ENCODE measurements at places on chromosomes 6 and 20. TPM values are rescaled to one million over a fixed set of nuclear protein-coding genes. Genes with fewer than 3 reads are reported as not detected.

DNA sequence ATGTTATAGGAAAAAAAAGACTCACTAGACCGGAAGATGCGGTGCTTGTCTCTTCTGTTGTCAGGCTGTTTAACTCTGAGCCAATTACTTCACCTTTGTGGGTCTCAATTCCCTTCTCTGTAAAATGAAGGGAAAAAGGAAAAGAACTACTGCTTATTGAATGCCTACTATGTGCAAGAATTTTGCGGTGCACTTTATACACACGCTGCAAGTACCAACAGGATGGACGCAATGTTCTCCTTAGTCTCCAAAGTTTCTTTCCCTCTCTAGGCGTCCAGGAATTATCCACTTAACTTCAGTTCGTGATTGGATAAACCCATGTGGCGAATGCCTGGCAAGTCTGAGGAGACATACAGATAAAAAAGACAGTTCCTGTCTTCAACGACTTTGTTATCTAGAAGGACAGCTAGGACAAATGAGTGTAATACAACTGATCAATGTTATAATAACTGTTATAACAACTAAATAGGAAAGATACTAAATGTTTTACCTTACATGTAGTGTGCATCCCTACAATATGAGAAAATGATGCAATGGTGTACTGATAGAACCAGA, 69.0 kb upstream of the JARID2 start:
- H3K4me1 ChIP-seq = no peaks in the 10 kb centered on the region
- H3K27ac ChIP-seq = no peak overlapping the region
- DNase-seq = no peak

DNA sequence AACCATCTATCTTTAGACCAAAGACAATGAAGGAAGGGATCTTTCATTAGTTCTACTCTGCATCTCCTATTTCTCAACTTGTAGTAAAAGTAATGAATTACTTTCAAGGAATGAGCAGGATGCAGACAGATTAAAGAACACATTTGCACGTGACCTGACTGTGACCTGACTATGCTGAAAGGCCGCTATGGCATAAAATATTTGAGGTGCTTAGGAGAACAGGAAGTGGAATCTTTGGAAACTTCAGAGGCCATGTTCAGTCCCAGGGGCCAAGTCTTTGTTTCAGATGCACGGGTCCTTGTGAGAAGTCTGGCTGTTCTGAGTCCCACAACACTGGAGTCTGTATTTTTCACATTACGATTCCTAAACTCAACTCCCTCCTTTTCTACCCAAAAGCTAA, 41.0 kb downstream of the NINL start:
- no peak overlapping the region for H3K4me3 ChIP-seq
- no peak for DNase-seq

DNA sequence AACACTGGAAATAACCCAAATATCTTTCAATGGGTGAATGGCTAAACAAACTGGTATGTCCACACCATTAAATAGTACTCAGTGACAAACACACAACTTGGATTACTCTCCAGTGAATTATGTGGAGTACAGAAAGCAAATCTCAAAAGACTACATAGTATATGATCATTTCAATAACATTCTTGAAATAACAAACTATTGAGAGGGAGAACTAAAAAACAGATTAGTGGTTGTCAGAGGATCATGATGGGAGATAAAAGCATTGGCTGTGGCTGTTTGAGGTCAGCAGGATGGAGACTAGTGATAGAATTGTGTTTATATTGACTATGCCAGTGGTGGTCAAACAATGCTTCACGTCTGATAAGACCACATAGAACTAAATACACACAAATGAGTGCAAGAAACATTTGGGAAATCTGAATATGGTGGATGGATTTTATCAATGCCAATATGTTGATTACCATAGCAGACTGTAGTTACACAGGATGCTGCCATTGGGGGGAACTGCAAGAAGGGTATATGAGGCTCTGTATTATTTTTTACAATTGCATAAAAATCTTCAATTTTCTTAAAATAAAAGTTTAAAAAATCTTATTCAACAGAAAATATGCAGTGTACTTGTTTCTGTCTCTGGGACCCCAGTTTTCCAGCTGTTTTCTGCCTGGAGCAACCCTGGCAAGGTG, 242.0 kb downstream of the TBXT start:
- H3K4me1 ChIP-seq = no peaks in the 10 kb centered on the region
- H3K4me3 ChIP-seq = no peak overlapping the region
- no peaks in the 10 kb centered on the region for H3K36me3 ChIP-seq
- no peak overlapping the region for H3K27ac ChIP-seq
- H3K27me3 ChIP-seq = peaks cover 5% of the 10 kb centered on the region

Gene GSTA1
- 25.8 TPM for total RNA-seq

Gene FIG4
- total RNA-seq = 30.0 TPM

Gene OCSTAMP
- total RNA-seq = not detected

DNA sequence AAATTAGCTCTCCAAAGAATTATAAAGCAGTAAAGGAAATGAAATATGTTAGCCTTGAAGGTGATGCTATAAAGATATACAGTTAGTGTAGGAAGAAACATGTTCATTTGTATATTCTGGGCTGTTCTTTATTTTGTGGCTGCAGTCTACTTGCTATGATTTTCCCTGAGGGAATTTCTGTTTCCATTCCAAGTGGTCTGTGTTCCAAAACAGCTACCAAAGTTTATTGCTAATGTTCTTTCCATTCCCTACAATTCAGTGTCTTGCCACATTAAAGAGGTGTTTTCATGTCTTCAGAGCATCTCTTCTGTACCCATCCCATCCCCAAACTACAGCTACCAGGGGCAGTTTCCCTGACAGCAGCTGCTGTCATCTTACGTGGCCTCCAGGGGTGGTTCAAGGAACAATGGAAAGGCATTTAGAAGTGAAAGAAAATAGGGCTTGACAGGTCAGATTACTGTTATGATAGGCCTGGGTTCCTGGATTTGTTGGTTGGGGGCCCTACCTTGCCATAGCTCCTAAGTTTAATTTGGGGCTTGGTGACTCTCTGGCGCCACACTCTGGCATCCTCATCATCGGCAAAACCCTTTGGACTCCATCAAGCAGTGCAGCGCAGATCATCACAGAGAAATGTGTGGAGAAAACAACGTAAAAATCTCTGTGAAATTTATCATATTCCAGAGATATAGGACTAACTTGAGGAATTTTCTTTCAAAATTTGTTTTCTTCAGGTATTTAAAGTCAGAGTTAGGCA, 33.8 kb upstream of the AIG1 start:
- no peak for DNase-seq
- no peak overlapping the region for H3K4me3 ChIP-seq
- no peaks in the 10 kb centered on the region for H3K27me3 ChIP-seq
- H3K27ac ChIP-seq = no peak overlapping the region

- H3K4me3 ChIP-seq = no peak overlapping the region
- H3K36me3 ChIP-seq = peaks cover 14% of the 10 kb centered on the region
- no peak for DNase-seq
- no peak overlapping the region for H3K27ac ChIP-seq
Observed at GRCh38 chr6:161041274-161041673, 49.7 kb downstream of the MAP3K4 start.

GRCh38 chr6:90216072-90216977, 80.3 kb downstream of the BACH2 start:
- peaks cover 5% of the 10 kb centered on the region for H3K4me1 ChIP-seq
- no peaks in the 10 kb centered on the region for H3K36me3 ChIP-seq
- DNase-seq = no peak
- H3K27me3 ChIP-seq = no peaks in the 10 kb centered on the region

DNA sequence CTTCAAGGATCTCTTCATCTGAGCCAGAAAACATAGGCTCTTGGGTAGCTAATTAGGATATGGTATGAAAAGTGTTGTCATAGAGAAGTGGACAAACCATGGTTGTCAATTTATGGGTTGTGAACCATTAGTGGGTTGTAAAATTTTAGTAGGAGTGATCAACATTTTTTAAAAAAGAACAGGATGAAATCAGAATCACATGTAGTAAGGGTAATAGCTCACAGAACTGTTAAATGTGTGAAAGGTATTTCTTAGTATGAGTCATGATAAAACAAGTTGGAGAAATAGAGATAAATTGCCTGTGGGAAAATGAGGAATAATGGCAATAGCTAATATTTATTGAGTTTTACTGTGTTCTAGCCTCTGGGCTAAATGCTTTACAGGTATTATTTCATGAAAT, 113.4 kb downstream of the MAP3K4 start:
- H3K4me3 ChIP-seq = no peak overlapping the region
- no peaks in the 10 kb centered on the region for H3K4me1 ChIP-seq
- DNase-seq = no peak

DNA sequence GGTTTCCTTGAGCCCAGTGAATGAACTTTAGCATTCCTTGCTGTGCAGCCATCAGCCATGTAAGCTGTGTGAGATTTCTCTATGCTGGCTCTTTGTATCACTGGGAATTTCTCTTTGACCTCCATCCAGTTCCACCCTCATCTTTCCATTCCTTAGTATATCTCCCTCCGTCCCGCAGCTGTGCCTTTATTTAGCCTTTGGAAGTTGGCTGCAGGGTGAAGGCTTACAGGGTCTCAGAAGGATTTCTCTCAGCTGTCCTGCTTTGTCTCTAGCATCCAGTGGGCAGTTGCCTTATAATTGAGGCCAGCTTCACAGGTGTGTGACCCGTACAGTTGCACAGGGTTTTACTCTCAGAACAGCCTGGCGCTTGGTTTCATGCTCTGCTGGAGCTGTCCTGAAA, 144.3 kb downstream of the PXDC1 start:
- DNase-seq = no peak
- no peak overlapping the region for H3K4me3 ChIP-seq
- peaks cover 17% of the 10 kb centered on the region for H3K27me3 ChIP-seq

DNA sequence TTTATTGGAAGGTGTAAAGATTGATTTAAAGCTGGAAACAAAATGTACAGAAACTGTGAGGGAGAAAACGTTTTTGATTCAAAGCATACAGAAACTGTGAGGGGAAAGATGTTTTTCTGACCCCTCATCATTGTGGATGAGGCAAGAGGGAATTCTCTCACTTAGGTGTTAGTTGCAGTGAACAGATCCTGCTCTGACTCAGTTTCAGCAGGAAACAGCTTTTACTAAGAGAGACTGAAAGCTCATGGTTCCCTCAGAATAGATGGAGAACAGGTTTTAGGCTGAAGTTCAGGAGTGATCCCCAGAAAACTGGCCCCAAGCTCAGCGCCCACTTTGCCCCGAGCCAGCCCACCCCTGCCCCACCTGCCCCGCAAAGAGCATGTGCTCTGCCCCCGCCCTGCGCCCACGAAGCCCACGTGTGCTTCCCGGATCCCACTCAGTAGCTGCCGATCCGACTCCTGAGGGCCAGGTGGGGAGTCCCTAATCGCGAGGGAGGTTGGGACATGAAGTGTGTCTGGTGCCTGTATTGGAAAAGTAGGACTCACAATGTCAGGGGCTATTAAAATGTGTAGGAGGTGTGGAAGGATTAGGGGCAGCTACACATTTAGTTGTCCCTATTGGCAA, 41.2 kb downstream of the DUSP22 start:
- peaks cover 3% of the 10 kb centered on the region for H3K36me3 ChIP-seq
- no peaks in the 10 kb centered on the region for H3K4me1 ChIP-seq
- H3K4me3 ChIP-seq = no peak overlapping the region
- H3K27me3 ChIP-seq = no peaks in the 10 kb centered on the region
- no peak overlapping the region for H3K27ac ChIP-seq
- no peak for DNase-seq

GRCh38 chr6:98547634-98548033, 286.7 kb upstream of the POU3F2 start:
- no peak overlapping the region for H3K27ac ChIP-seq
- H3K27me3 ChIP-seq = no peaks in the 10 kb centered on the region
- no peaks in the 10 kb centered on the region for H3K36me3 ChIP-seq
- DNase-seq = no peak
- no peak overlapping the region for H3K4me3 ChIP-seq
- peaks cover 6% of the 10 kb centered on the region for H3K4me1 ChIP-seq

GRCh38 chr6:111620169-111620568, 14.5 kb upstream of the TRAF3IP2 start:
- H3K4me3 ChIP-seq = no peak overlapping the region
- no peak for DNase-seq
- no peak overlapping the region for H3K27ac ChIP-seq
- H3K36me3 ChIP-seq = no peaks in the 10 kb centered on the region
- peaks cover 16% of the 10 kb centered on the region for H3K27me3 ChIP-seq

DNA sequence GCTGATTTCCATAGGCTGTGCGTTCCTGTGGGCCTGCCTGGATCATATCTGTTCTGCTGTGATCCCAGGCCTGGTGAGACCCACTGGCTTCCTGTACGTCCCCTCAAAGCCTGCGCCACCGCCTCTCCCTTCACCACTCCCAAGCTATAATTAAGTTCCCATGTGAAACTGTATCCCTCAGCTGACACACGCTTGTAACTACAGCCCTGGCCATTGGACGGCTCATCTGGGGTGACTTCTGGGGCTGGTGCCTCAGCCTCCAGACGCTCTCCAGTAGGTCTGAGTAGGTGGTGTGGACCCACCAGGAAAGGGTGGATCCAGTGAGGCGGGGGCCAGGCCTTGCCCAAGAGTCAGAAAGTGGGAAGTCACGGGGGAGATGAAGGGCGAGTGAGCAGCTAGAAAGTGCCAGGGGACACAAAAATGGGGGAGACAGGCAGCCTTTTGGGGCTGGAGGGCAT, 21.0 kb downstream of the PPARD start:
- peaks cover 4% of the 10 kb centered on the region for H3K36me3 ChIP-seq
- no peak overlapping the region for H3K27ac ChIP-seq
- no peaks in the 10 kb centered on the region for H3K4me1 ChIP-seq

DNA sequence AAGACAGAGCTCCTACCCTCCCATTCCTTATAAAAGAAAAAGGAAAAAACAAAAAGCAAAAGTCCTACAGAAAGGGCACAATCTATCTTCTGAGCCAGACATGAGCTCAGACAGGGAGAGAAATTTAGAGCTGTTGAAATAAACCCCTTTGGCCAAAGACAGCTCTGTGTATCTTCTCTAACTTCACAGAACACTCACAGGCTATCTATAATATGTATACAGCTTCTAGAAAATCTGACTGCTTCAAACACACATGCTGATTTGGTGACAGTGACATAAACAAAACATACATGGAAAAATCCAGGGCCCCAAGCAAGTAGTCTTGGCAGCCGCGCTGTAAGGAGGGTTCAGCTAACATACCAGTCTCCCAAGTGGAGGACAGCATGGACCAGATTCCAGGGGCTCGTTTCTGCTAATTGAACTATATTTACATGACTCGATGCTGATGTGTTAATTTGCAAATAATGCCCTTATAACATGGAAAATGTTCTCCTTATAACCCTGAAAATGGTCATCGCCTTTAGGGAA, 37.0 kb downstream of the MTFR2 start:
- no peak overlapping the region for H3K27ac ChIP-seq
- H3K4me3 ChIP-seq = no peak overlapping the region
- no peaks in the 10 kb centered on the region for H3K36me3 ChIP-seq
- H3K27me3 ChIP-seq = no peaks in the 10 kb centered on the region

GRCh38 chr20:58432186-58432954, 43.3 kb downstream of the VAPB start:
- no peak overlapping the region for H3K4me3 ChIP-seq
- H3K27me3 ChIP-seq = no peaks in the 10 kb centered on the region
- no peak for DNase-seq
- H3K4me1 ChIP-seq = peaks cover 7% of the 10 kb centered on the region
- H3K36me3 ChIP-seq = peaks cover 7% of the 10 kb centered on the region

Measured in progenitor cell of endocrine pancreas (in vitro differentiated cells).